ENCODE measurements at places on chromosomes 6 and 20.

DNA sequence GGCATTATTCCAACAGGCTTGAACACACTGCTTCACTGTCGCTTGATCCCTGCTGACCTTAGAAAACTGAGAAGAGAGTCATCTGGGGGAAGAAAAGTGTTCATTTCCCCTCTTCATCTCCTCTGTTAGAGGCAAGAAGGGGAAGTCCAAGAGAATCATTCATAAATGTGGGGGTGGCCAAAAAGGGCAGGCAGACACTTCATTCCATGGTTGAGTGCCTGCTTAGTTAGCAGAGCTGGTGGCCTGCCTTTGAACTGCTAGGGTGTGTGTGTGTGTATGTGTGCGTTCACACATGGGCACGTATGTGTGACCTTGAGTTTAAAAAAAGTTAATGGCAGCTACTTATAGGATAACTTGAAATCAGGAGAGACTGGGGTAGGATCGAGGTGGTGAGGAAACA lies 39.4 kb upstream of the RFPL4B start:
- no peak for DNase-seq

GRCh38 chr6:158798311-158798710 lies 20.9 kb downstream of the EZR start:
- no peak for DNase-seq

GRCh38 chr6:167700199-167700598 lies 126.5 kb upstream of the AFDN start:
- no peak for DNase-seq

DNA sequence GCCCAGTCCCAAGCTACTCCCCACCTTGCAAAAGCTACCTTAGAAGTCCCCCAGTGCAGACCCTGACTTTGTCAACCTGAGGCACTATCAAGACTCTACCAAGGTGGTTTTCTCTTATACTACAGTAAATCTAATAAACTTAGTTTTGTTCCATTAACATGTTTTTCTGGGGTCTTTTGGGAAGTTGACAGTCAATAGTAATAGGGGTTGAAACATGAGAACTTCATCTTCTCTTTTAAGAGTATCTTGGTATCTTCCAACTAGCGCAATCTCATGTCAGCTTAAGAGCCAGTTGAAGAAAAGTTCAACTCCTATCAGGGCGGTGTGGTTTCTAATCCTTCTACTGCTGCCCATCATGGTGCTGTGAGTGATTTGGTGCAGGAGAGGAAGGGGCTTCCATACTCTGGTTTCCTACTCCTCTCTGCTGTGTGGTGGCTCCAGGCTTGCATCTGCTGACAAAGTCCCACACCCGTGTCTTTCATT lies 164.2 kb downstream of the FOXA2 start:
- DNase-seq = no peak

DNA sequence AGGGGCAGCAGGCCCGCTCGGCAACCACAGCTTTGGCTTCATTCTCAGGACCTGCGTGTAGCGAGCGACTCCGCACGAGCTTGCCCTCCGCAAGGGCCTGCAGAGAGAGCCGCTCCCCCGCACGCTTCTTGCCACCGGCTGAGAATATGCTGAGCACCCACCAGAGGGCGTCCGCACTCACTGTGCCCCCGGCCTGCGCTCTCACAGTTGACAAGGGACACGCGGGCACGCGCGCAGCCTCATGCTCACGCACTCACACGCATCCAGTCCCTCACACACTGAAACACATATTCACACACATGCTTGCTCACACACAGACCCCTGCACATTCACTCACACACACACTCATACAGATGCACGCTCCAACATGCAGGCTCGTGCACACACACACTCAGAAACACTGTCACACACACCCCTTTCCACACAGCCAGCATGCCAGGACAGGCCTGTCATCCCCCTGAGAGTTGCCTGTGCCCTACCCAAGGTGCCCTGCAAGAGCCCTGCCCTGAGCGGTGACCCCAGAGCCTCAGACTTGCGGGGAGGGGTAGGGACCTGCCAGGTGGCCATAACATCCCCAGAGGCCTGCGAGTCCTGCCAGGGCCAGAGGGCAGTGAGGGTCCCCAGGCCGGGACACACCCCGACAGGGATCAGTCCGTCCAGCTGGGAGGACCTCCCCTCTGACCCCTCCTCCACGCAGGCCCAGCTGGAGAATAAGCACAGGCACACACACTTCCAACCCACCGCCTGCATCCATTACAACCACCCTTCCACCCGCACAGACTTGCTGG lies 174.1 kb downstream of the BMP7 start:
- peak; percentile 15 for DNase-seq

DNA sequence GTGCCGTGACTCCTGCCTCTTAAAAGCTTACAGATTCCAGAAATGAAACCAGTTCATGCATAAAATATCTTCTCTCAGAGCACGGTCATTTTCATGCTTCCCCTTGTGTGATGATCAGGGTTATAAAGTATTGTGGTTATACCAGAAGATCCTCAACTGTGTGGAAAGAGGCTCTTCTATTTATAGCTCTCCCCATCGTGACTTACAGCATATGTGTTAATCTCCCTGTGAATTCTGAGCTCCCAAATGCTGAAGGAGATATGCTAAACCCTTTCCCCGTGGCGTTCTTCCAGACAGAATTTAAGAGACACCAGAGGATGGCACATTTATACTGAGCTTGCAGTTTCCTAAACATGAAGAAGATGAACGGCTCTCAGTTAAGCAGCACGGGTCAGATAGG lies 158.8 kb downstream of the CDH26 start:
- DNase-seq = no peak

DNA sequence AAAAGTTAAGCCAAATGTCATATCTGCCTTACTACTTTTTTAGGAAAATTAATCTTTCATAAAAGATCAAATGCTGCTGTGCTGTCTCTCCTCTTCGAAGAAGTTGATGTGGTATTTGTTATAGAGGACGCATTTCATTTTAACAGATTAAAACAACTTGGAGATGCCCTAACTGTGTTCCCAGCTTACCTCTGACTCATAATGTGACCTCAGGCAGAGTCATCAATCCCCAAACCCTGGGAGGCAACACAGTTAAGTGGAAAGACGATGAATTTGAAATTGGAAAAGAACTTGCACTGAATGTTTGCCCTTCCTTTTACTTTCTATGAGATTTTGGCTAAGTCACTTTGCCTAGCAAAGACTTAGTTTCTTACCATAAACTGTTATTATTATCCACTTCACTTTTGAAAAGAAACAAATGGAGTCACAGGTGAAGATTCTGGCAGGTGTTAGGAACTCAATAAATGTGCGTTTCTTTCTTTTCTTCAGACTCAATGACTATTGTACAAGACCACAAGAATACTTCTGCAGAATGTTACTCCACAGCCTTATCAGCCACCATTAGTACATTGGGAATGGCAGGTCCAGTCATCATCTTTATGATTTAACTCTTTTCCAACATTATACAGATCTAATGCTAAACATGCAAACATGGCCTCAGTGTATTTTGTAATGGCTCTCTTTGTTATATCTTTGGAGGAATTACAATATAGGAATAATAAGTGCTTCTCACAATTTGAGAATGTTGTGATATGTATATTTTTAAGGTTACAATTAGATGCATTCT lies 102.6 kb downstream of the COL21A1 start:
- no peak for DNase-seq

- no peak for DNase-seq
These were observed 347.2 kb downstream of the TAF4 start for GRCh38 chr20:61718361-61719005.

GRCh38 chr6:46440141-46440540 lies 51.1 kb downstream of the RCAN2 start:
- DNase-seq = no peak

DNA sequence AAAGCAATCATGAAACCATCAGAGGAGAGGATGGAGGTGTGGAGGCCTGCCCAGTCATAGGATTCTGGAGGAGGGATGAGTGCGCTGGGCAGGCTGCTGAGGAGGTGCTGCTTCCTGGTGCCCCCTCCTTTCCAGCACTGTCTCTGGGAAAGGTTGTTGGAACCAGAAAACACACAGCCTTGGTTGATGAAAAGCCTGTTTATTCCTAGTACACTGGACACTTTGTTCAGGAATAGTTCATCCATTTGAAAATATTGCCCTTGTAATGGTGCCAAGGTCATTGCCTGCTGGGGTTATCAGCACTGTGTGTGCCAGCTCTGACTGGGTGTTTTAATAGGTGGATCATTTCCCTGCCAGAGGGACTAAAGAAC lies 83.7 kb upstream of the ARMC2 start:
- DNase-seq = no peak

- no peak for DNase-seq
These were observed 44.5 kb downstream of the SLC52A3 start for GRCh38 chr20:723756-724155.

DNA sequence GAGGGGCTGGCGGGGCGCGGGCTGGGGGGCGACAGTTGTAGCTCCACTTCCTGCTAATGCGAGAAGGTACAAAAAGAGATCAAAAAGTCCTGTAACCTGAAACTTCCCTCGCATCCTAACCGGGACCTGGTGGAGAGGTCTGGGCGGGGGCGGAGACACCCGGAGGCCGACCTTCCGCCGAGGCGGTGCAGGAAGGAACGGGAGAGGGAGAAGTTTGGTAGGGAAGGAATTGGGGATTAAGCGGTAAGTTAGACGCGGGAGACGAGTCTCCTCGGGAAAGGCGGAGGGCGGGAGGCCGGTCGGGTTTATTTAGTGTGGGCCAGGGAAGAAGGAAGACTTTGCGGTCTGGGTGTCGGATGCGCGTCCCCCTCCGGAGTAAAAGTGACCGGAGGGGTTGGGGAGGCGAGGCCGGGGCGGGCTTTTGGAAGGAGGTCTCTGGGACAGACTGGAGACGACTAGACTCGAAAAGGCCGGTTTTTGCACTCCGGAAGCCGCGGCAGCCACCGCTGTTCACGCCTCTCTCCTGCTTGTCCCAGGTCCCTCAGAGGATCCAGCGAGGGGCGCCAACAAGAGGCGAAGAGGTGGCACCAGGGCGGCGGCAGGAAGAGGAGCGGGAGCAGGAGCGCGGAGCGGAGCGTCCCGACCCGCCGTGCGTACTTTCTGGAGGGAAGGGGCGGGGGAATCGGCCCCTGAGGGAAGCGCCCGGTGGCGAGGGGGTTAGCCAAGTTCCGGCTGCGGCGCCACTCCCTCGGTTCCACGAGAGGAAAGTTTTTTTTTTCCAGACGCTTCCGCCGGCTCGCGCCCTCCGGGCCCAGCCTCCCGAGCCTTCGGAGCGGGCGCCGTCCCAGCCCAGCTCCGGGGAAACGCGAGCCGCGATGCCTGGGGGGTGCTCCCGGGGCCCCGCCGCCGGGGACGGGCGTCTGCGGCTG lies 734 bp downstream of the TPBG start:
- DNase-seq = no peak

GRCh38 chr20:25623225-25623735 lies 534 bp downstream of the NANP start:
- DNase-seq = peak; percentile 6

GRCh38 chr6:56849896-56850295 lies 105.0 kb upstream of the BEND6 start:
- DNase-seq = no peak

- DNase-seq = no peak
These were observed 396.1 kb upstream of the SULF2 start for GRCh38 chr20:48181261-48181935.

- no peak for DNase-seq
These were observed 19.5 kb upstream of the PRELID3B start for GRCh38 chr20:59062081-59062480.

- DNase-seq = no peak
These were observed 65.9 kb downstream of the PKIB start for GRCh38 chr6:122676146-122676545.

GRCh38 chr20:35329435-35330139 lies 37.4 kb upstream of the FAM83C start:
- DNase-seq = no peak

DNA sequence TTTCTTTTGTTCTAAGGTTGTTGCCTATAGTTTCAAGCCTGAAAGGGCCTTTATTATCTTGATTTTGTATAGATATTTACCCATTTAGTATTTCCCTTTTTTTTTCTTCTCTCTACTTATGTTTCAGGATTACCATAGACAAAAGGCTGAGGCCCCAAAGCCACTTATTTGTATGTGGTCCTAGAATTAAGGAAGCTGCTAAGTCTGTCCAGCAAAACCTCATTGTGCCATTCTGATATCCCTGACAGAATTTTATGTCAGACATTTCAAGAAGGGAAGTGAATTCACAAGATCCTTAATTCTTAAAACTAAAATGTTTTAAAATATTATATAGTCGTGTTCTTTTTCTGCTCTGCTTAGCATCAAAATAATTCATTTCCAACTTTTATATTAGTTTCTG lies 6.9 kb downstream of the HAO1 start:
- no peak for DNase-seq

GRCh38 chr6:42280966-42281533 lies 63.4 kb upstream of the MRPS10 start:
- no peak for DNase-seq

GRCh38 chr6:33886673-33887144 lies 82.9 kb upstream of the MLN start:
- DNase-seq = no peak
